Body of pancreas (tissue), 4 donors: ENCODE measurements at places on chromosomes 13 and 19. TPM values are rescaled to one million over a fixed set of nuclear protein-coding genes. Genes with fewer than 3 reads are reported as not detected.

GRCh38 chr13:97275776-97276501, 53.8 kb downstream of the MBNL2 start:
- DNase-seq, result no peak

DNA sequence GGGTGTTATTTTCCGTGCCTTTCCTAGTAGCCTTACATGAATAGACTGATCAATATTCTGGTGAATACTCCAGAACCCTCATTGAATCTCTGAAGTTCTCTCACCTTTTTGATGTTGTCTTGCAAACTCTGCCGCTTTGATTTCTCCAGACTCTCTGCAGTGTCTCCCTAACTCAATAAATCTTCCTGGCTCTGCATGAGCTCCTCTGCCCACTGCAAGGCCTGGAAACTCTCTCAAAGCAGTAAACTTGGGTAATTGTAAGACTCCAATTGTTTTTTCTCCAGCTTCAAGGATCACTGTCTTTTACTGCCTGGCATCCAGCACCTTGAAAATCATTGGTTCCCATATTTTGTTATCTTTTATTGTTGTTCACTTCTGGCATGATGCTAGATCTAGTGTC, 198.4 kb downstream of the GPC5 start:
- no peak for DNase-seq

DNA sequence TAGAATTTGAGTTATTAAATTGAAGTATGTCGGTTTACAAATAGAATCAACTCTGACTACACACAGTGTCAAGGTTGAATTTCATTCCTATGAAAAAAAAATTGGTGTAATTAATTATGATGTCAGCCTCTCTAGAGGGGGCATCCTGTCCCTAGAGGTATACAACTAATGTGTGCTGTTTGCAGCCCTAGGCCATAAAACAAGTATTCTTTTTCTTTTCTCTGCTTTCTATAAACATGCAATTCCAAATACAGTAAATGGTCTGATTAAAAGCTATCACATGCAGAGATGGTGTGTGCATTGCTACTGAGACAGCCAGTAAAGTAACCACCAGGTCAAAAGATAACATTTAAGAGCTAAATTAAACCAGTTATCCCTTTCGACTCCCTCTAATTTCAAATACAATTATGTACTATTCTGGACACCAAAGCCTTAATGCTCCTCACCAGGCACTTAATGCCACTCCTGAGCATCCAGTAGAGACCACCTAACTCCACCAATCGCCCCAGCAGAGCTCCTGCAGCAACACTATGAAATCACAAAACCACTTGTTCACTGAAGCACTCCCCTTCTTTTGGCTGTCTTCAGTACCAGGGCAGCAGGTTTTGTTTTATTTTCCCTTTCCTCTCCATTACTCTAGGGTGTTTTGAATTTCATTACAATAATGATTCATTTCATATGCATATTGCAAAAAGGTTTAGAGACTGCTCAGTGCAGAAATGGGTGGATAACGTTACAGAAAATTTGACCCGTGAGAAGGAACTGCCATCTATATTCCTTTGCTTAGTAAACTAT, 426.9 kb downstream of the PCDH9 start:
- no peak for DNase-seq

CCNE1 gene
- total RNA-seq, result not detected

KIR2DL4 gene
- total RNA-seq, result not detected

PGLYRP2 gene
- not detected for total RNA-seq

ZNF829 gene
- 1.6 TPM for total RNA-seq

PCDH9 gene
- 3.6 TPM for total RNA-seq
